Foreskin fibroblast (primary cell): ENCODE measurements at places on chromosomes 7 and 10.

DNA sequence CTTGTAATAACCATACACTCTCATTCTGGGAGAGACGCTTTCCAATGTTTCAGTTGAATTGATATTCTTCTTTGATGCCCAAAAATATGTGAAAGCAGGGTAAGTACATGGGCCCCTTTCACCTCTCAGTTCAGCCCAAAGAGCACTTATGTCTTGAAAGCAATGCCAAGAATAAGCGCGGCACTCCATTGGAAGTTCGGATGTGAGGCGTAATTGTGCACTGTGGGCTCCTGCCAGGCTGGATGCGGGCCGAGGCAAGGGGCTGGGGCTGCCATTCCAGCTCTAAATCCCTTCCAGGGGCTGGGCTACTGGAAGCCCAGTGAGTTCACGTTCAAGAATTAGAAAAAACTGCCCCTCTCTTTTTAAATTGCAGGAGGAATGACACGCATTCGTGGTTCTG is 113.8 kb downstream of the EBF3 start:
- DNase-seq = no peak

GRCh38 chr7:91880016-91880412 is 488 bp downstream of the MTERF1 start:
- no peak for DNase-seq

- DNase-seq = peak; percentile 89
These were observed 45.9 kb upstream of the KCNIP2 start for GRCh38 chr10:101889256-101890210.

- DNase-seq = peak; percentile 72
These were observed at the start of gene STX1A for GRCh38 chr7:73718905-73719805. Gene STX1A (minus strand): TSS chr7:73719669. CDS start chr7:73719631, 38 bp downstream.

DNA sequence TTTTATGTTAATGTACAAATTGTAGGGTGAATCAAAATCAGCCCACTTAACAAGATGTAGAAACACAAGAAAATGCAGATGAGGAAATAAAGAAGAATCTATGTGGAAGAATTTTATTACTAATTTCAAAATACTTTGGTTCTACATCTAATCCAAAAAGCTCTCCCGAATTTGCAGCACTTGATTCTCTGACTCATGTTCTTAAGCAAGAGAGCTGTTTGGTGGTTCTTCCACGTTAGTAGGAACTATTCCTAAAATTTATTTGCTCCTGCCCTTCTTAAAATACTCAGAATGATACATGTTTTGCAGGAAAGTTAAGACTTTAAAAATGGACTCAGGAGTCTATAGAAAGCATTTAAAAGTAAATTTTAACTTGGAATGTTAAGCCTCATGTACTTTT is 91.8 kb downstream of the ZMYND11 start:
- DNase-seq = peak; percentile 42

DNA sequence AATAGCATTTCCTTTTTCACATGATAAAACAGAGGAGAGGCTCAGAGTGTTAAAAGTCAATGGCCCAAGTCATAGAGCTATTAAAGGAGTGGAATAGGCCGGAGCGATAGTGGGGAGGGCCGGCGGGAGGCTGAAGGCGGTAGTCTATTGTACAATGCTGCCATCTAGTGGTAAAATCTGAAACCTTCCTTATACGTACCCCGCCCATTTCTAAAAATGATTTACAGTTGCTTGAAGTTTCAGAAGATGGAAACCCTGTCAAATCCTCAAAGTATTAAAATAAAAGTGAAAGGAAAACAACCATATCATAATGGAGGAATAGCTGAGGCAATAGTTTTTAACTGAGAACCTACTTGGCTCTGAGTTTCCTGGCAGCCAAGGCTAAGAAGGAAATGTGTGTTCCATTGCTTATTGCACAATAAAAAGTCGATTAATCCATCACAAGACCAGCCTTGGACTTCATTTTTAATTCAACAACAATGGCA is 209.1 kb downstream of the CCSER2 start:
- DNase-seq = peak; percentile 82
